ENCODE measurements at places on chromosomes 2 and 18.
A peak's percentile ranks its signal among the peaks of the same experiment; 100 is the strongest.

- DNase-seq: no peak
Observed at GRCh38 chr2:10135296-10136089, 13.0 kb downstream of the RRM2 start.

DNA sequence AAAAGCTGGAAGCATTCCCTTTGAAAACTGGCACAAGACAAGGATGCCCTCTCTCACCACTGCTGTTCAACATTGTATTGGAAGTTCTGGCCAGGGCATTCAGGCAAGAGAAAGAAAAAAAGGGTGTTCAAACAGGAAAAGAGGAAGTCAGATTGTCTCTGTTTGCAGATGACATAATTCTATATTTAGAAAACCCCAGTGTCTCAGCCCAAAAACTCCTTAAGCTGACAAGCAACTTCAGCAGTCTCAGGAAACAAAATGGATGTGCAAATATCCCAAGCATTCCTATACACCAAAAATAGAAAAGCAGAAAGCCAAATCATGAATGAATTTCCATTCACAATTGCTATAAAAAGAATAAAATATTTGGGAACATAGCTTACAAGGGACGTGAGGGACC lies 11.1 kb downstream of the SLC8A1 start:
- no peak for DNase-seq

DNA sequence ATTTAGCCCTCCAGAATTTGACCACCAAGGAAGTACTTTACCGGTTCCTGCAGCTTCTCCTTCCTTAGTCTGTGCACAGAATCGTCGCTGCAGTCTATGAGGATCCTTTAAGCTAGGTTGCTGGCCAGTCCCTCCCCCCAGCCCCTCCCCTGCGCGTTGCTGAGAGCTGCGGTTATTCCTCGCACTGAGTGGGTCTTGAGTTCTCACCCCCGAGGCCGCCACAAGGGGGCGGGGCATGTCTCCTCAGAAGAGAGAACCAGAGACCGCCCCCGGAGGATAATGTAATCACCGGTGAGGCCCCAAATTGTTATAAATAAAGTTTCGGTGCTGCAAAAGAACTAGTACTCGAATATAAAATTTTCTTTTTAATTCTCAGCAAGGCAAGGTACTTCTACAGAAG lies 1184.9 kb upstream of the CDH2 start:
- no peak for DNase-seq

- DNase-seq: no peak
Observed at GRCh38 chr2:40127890-40128557, 323.9 kb downstream of the SLC8A1 start.

- no peak for DNase-seq
Observed at GRCh38 chr2:85275984-85276540, 51.7 kb downstream of the TGOLN2 start.

- DNase-seq: no peak
Observed at GRCh38 chr2:217610401-217610814, 392.4 kb downstream of the TNS1 start.

DNA sequence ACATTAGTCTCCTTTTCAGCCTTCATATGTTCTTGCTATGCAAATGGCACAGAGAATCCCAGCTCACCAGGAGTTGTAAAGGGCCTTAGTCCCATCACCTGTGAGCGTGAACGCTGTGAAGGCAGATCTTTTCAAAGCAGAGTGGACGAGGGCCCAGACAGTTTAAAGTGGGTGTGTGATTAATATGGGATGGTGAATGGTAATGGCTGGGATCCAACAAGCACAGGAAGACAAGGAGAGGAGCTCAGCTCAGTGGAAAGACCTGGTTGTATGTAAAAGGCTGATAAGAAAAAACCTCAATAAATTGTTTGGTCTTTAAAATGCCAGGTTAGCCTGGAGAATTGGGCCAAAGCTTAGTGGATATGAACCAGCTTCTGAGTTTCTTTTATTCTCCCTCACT lies 326.2 kb downstream of the NYAP2 start:
- no peak for DNase-seq

DNA sequence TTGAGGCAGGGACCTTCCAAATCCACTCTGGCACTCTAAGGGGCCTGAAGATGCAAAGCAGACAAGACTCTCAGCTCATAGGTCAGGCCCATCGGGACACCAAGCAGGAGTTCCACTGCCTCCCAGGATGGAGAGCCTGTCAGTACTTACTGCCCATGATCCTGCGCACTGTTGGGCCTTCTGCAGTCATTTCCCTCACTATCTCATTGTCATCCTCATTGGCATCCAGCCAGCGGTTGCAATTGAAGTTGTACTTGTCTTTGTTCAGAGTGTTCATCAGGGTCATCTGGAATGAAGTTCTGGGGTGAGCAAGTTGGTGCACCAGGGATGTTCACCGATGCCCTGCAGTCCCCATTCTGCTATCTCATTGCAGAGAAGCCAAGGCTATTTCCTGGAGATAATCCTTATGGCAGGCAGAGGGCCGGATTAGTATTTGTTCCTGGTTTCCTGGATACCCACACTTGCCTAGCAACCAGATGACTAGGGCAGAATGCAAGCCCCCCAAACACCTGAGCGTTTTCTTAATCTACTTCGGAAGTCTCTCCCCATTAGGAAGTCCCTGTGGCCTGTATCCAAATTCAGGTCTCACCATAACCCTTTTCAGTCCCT lies 65.1 kb downstream of the LOXHD1 start:
- no peak for DNase-seq

- DNase-seq: peak; percentile 57
Observed at GRCh38 chr2:29114946-29115609, at the start of gene CLIP4. Gene CLIP4, plus strand, starts transcription at chr2:29115415. Its CDS starts 5,974 bp downstream, at chr2:29121389.

- DNase-seq: no peak
Observed at GRCh38 chr2:109342930-109343329, 213.9 kb downstream of the SH3RF3 start.

DNA sequence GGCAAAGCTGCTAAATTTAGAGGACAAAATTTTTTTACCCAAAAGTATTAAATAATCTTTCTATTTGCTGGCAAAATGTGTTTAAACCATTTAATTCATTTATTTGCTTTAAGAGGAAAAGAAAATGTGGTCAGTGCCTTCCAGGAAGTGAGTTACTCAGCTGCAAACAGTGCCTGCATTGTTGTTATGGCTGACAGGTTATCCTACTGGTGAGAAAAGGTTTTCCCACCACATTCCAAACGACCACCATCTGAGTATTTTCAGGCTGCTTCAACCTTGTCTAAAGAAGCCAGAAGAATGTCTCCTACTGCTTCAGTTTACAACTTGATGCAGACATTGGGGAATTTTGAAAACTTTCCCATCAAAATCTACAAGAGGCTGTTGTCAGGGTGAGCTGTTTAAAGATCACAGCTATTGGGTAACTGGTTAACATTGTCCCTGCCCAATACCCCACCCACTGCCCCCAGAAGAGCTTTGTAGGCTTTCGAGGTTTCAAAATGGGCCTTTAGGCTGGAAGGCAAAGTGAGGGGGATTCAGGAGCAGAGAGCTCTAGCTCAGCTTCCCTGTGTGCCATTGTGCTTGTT lies 461.3 kb upstream of the FANCL start:
- no peak for DNase-seq

DNA sequence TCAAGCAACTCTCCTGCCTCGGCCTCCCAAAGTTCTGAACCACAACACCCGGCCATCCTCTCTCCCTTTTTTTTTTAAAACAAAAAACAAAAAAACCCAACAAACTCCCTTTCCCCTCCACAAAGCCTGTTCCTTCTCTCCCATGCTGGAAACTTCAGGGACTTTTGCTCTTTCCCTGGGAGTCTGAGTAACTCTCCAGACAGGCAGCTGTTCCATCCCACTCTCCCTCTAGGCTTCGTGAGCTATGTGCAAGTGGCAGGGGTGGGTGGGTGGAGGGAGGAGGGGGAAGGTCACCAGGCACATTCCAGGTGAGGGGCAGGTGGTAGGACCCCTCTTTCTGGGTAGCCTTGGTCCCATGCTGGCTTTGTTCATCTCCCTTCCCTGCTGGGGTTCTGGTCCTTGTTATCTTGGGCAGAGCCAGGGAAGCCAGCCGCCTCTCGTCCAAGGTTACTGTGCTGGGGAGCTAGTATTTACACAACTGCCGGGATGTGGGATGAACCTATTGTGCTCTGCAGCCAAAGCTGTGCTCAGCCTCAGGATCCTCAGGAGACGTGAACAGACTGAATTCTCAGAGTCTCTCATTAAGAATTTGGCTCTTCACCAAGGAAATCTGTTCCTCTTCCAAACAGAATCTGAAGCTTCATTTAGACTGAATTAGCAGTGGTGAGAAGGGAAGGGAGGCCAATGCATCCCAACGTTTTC lies 106.9 kb downstream of the LIPG start:
- no peak for DNase-seq

Measured in amygdala (tissue), 56 donors.